NCI-H1694 (cell line): ENCODE measurements at places on chromosomes 3 and 15.
A peak's percentile ranks its signal among the peaks of the same experiment; 100 is the strongest.

DNA sequence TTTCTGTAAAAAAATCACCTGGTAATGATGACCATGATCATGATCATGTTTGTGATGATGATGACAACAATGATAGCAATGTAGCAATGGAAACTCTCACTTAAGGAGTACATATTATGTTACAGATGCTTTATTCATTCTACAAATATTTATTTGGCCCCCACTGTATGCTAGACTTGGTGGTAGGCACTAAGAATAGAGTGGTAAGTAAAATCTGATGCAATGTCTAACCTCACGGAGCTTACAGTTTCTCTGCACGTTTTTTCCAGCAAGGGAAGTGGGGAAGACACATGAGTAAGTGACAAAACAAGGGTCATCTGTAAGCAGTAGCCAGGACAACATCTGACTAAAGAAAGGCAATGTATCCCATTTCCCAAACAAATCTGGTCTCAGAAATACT, 199.4 kb upstream of the MRPL3 start:
- no peak for DNase-seq

DNA sequence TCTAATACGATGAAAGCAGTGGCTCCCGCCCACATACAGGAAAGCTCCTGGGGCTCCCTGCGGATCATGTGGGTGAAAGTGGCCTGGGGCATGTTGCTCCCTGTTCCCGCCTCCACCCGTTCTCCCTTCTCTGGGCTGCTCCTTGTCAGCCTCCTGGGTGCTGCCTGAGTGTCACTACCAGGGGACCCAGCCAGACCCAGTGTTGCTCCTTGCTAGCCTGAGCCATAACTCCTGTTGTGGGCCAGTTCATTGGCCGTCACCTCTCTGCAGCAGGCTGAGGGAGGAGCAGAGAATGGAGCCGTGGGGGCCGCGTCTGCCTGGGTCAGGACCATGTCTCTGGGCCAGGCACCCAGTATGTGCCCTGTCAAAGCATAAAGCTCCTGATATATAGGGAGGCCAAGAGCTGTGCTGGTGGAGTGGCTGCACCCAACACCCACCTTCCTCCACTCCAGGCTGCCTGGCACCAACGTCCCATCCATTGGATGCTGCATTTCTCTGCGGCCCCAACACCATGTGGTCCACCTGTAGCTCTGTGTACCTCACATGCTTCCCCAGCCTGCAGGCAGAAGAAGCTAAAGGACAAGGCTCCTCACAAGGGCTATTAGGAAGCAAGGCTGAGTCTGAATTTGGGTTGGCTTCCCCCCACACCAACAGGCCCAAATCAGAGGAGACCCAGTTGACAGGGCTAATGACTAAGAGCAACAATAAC, 40.5 kb downstream of the KLF13 start:
- no peak for DNase-seq

- DNase-seq, result no peak
Measured at GRCh38 chr15:90844696-90845095, 23.7 kb upstream of the FURIN start.

DNA sequence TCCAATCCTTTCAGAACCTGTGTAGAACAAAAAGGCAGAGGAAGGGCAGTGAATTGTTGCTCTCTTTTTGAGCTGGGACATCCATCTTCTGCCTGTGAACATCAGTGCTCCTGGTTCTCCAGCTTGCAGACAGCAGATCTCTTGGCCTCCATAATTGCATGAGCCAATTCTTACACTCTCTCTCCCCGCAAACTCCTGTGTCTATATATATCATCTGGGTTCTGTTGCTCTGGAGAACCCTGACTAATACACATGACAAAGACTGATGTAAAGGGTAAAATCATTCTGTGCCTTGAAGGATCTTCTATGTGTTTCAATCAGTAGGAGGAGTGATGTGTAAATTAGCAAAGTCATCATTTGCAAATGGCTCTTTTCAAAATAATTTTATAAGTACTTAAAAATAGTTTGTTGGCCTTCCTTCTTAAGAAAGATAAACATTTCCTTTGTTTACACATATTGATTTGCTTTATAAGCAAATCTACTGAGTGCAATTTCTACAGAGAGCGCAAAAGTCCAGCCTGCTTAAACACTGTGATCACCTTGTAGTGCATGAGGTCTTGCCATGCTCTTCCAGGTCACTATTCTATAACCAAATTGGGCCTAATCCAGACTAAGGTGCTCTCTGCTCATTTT, 154.9 kb upstream of the ANKRD28 start:
- DNase-seq, result no peak

DNA sequence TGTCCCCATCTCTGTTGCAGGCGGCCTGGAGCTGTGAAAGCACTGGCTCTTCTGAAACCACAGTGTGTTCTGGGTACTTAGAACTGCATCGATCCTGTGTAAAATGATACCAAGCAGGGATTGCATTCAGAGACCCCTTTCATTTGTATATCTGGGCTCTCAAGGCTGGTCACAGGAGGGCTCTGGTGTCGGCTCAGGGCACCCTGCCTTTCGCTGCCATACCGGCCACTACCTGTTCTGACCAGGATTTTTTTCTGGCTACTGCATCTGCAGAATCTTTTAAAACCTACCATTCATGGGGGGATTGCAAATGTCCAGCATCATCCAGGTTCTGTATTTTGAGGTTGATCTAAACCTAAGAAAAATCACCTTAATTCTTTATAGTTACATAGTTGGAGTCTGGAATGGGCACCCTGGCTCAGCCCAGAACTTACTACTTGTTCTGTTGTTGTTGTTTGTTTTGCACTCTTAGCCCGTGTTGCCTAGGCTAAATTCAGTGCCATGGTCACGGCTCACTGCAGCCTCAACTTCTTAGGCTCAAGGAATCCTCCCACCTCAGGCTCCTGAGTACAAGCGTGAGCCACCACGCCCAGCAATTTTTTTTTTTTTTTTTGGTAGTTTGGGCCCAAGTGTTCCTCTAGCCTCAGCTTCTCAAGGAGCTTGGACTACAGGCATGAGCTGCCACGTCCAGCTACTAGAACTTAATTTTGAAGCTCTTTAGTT, 52.7 kb downstream of the TRIM71 start:
- DNase-seq, result no peak

DNA sequence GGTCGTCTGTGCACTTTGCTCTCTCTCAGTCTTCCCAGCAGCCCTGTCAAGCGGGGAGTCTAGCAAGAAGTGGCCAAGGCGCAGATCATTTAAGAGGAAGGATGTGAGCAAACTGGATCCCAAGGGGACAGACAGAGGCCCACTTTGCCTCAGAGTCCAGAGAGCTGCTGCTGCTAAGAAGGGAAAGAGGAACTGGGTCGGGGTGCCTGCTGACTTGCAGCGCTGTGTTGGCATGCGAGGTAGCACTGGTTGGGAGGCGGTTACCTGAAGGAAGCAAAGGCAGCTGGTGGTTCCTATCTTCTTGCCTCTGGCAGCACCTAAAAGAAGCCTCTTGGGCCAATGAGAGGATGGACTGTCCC, 28.1 kb downstream of the SMAD3 start:
- DNase-seq, result no peak

GRCh38 chr3:38083871-38084333, 44.9 kb downstream of the DLEC1 start:
- DNase-seq, result no peak

- DNase-seq, result no peak
Measured at GRCh38 chr3:48835650-48836366, 11.9 kb downstream of the PRKAR2A start.

DNA sequence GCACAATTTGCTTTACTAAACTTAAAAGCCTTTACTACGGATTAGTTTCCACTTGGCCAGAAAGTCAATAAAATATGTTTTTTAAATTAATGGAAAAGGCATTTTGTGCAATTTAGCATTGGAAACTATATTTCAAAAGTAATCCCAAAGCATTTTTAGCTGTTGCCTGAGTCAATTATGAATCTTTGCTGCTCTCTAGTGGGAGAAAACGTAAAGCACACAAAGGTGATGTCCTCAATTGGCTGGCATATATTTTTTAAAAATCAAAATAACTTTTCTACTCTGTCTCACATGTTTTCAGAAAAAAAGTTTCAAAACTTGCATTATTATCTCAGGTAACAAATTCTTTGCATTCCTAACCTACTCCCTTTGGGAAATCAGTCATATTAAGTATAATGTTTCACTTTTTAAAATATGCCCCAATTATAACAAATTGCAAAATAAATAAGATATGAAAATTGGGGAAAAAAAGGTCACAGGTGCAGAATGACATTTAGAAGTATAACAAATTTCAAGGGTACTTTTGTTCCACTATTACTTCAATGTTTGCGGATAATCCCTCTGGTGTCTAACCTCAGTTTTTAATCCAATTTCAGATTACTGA, 47.2 kb upstream of the TEX55 start:
- DNase-seq, result peak; percentile 6

DNA sequence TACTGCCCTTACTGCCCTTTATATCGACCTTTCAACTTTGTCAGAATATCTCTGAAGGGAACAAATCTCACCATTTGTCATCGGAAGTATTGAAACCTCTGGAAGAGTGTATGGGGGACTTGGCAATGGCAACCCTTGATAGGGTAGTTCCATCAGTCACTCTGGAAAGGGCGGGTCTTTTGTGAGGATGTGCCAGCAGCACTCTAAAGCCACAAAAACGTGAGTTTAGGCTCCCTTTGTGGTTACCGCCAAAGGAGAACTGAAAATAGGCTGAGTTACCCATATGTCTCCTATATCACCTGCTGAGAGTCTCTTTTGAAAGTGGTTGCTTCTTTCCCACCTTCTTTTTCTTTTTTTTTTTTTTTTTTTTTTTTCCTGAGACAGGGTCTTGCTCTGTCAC, 296.8 kb upstream of the CHRM5 start:
- no peak for DNase-seq

- no peak for DNase-seq
Measured at GRCh38 chr3:187641320-187642016, 28.7 kb downstream of the SST start.

- DNase-seq, result peak; percentile 57
Measured at GRCh38 chr3:128343287-128344051, 123.2 kb downstream of the DNAJB8 start.

DNA sequence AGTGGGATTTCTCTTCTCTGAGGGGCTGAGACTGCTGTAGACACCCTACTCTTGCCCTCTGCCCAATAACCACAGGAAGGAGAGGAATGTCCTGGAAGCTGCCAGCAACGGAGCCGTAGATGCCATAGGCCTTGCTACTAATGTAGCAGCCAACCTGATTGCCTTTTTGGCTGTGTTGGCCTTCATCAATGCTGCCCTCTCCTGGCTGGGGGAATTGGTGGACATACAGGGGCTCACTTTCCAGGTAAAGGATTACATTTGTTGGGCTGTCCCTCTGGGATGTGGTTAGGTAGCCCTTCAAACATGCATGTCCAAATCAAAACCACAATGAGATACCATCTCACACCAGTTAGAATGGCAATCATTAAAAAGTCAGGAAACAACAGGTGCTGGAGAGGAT, 16.1 kb downstream of the SLC28A2 start:
- no peak for DNase-seq

GRCh38 chr15:101151288-101151687, 100.6 kb downstream of the CHSY1 start:
- DNase-seq, result no peak

GRCh38 chr3:13143381-13144004, 70.3 kb upstream of the IQSEC1 start:
- DNase-seq, result no peak

DNA sequence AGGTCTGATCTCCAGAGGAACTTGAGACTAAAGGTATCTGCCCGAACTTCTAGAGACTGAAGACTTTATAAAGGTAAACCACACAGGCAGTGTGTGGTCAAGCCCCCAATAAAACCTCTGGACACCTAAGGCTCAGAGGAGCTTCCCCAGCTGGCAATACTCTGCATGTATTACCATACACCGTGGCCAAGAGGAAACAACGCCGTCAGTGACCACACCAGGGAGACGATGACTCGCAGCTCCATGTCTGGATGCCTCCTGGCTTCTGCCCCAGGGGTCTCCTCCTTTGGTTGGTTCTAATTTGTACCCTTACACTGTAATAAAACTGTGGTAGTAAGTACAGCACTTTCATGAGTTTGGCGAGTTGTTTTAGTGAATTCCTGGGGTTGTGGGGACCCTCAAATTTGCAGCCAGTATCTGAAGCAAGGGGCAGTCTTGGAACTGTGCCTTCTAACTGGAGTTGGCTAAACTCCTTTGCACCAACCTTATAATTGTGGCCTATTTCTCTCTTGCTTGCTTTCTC, 32.1 kb upstream of the BCL2L10 start:
- DNase-seq, result no peak

DNA sequence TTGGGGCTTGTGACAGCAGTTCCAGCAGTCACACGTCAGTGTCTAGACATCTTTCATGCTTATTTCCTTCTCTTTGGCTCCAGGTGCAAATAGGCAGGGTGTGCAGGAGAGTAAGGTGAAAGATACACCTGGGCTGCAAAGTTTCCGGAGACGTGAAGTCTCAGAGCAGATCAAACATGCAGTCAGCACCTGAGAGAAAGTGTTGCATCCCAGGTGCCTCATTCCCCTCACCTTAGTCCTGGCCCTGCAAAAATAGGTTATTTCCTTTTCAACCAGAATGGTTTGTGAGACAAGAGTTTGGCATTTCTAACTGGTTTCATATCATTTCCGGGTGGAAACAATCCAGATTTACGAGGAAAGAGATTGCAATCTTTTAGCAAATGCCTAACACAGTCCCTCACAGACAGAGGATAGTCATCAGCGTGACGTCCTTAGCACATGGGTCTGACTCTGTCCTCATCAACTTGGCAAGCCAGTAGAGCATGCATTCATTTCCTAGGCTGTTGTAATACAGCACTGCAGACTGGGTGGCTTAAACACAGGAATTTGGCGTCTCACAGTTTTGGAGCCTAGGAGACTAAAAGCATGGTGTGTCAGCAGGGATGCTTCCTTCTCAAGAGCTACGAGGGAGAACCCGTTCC, 58.2 kb upstream of the ARRDC4 start:
- no peak for DNase-seq

DNA sequence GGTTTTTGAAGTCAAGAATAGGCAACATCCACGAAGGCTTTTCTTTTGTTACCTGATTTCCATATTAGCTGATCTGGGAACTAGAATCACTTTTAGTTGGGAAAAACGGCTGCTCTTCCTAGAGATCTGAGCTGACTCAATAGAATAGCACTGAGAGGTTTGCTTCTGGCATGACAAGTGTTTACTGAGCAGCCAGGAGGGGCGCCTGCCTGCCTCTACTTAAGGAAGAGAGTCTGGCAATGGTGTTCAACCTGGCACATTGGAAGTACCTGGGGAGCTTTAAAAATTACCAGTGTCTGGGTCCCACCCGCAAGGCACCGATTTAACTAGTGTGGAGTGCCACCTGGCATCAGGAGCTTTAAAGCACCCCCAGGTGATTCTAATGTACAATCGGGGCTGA, 34.4 kb downstream of the FAM43A start:
- DNase-seq, result no peak

- DNase-seq, result no peak
Measured at GRCh38 chr15:38073178-38073946, 138.9 kb downstream of the TMCO5A start.
